ENCODE measurements at places on chromosomes 5 and 9.

DNA sequence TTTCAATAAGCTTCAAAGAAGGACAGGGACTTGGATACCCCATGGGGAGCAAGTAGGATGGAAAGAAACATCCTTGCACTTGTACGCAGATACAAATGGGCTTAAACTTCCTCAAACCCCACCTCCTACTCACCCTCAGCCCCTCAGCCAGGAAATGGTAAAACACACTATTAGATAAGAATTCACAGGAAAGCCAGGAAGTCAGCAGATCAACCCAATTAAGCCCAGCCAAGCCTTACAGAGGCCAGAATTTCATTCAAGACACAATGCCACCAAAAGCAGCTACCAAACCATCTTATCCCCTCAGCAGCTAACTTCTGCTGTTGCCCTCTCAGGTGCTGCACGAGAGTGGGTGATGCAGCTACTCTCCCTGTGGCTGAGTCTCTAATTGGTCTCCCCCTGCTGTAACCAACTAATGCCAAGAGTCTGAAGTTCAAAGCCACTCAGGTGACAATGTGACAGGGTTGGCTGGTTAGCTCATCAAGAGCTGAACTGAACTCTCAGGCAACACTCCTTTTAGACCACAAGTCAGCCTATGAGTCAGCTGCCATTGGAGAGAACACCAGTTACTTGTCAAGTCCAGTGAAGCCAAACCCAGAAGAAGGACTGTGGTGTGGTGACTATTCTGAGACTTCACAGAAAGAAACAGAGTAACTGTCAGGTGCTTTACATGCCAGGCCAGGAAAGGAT lies 201.9 kb downstream of the ZNF608 start:
- peak; percentile 39 for DNase-seq

GRCh38 chr9:93621922-93622321 lies 45.5 kb downstream of the PHF2 start:
- no peak for DNase-seq

DNA sequence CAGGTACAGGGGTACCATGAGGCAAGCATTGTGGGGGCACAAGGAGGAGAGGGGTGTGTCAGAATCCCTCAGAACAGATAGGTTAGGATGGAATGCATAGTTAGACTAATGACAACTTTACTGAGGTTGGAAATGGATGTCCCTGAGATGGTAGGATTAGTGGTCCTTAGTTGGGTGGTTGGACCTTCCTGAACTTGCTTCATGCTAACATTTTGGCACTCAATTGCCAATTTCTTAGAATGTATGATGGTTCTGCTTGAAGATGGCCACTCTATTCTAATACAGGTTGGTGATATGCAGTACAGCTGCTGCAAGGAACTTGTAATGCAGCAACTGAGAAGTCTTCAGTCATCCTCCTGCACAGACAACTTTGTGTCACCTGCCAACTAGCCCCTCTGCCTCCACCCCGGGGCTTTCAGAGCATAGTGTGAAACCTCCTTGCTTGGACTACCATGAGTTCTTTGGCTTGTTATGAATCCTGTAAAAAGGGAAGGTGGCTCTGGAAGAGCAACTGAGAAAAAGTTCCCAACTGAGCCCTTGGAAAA lies 5.4 kb downstream of the CCNI2 start:
- no peak for DNase-seq

DNA sequence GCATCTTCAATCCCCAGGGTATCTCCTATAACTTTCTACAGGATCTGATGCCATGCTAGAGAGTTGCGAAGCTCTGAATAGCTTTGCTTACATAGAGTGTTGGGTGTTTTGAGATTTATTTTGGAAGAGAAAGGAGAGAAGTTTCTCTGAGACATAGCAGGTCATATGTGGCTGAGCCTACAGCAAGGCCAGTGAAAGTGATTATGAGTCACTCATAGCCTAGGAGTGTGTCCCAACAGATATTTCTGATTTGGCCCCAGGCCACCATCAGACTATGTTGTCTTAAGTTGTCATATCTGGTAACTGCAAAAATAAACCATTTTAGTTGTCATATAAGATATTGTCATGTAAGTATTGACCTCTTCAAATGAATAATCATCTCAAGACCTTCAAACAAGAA lies 132.0 kb upstream of the RAI14 start:
- DNase-seq = no peak

GRCh38 chr9:98983295-98984268 lies 39.9 kb downstream of the COL15A1 start:
- no peak for DNase-seq

- DNase-seq = no peak
These were observed 136.4 kb downstream of the C9orf50 start for GRCh38 chr9:129484352-129485000.

- DNase-seq = no peak
These were observed 84.0 kb downstream of the RXRA start for GRCh38 chr9:134410071-134410834.

- DNase-seq = no peak
These were observed 547.2 kb downstream of the CSNK1G3 start for GRCh38 chr5:124059200-124059599.

DNA sequence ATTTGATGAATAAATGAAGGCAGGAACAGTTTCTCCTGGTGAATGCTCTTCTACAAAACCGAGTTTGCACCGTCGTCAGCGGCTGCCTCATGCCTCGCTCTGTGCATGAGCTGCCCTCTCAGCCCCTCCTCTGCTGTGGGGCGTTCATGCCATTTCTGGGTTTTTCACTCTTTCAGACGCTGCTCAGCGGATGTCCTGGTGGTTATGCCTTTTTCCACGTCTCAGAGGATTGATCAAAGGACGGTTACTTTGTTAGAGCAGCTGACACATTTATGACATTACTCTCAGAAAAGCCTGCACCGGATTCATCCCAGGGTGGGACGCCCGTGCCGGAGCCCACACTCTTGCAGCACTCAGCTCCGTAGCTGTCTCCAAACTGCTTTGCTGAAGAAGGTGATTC lies 195.9 kb upstream of the PPP1R26 start:
- no peak for DNase-seq

DNA sequence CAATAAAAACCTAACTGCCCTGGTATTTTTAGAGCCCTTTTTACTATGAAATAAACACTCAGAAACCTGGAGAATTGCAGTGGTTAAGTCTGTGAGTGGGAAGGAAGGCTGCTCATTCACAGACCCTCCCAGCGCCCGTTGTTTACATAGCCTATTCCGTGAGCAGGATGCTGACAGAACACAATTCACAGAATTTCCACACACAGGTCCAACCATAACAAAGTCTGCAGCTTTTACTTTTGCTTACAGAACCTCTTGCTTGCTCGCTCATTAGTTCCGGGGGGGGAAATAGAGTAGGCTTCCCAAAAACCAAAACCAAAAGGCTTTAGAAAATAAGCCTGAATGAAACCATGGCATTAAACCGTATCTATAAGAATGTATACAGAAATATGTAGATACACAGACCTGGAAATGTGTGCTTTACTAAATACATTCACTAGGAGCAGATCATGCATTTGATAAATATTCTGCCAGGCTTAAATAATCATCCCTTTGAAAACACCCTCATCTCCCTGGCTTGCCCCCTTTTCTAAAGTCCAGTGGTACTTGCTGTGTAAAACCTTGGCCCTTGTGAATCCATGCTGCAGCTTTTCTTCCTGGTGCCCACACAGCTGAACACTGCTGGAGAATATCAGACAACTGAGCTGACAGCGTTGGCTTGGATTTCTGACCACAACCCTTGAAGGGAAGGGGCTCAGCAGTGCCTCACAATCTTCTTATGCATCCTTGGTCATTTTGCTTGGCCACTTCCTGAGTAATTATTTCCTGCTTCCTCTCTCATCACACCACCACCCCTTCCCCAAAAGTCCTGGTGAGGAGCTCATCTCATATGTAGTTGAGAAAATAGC lies 128.0 kb downstream of the FANCC start:
- DNase-seq = peak; percentile 35

Data from HepG2 (cell line).